Activated CD4-positive, alpha-beta T cell treated with anti-CD3 and anti-CD28 coated beads, Interleukin-2, amount 50 U/mL, for 24 hours (primary cell): ENCODE measurements at places on chromosomes 1 and 21.
A peak's percentile ranks its signal among the peaks of the same experiment; 100 is the strongest.

- no peak for DNase-seq
Observed at GRCh38 chr1:224211206-224211962, 28.3 kb downstream of the DEGS1 start.

- no peak for DNase-seq
Observed at GRCh38 chr1:75342786-75343185, 208.6 kb downstream of the LHX8 start.

GRCh38 chr1:16167331-16168143, 11.7 kb upstream of the EPHA2 start:
- DNase-seq = peak; percentile 30

DNA sequence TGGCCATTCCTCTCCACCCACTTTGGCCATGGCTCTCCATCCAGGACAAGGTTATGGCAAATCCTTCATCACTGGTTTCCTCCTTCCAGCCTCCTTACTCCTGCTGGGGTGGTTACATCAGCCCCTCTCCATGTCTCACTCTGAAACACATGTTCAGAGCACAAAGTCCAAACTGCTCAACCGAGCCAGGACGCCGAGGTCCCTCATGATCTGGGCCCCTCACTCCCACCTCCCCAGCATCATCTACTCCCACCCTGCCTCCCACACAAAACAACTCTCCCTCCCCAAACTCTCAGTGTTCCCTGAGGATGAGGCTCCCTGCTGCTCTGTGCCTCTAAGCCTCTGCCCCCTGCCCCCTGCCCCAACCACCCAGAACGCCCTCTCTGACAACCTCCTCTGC, 33.3 kb upstream of the ZBTB40 start:
- DNase-seq = no peak

DNA sequence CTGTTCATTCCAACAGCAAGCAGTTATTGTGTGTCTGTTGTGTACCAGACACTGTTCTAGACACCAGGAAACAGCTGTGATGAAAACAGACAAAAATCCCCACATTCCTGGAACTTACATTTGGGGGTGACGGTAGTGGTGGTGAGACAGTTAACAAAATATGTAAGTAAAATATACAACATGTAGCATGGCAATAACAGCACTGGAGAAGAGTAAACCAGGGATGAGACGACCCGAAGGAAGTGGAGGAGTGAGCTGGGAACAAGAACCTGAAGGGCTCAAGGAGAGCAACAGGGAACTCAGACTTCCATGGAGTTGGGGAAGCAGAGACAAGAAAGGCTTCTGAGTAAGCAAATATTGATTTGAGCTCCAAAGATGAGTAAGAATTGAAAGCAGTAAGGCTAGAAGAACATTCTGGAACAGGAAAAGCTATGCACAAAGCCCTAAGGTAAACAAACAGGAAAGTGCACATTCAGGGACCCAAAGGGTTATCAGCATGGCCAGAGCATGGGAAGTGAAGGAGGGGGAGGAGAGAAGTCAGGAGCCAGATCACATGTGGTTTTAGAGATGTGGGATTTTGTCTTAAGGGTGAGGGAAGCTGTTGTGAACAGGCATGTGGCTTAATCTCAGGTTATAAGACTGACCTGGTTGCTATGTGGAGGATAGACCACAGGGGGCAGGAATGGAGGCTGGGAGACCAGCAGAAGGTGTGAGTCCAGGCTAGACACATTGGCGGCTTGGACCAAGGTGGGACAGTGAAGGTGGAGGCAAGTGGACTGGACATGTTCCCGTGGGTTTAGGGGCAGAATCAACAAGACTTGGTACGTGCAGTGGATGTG, 7.3 kb downstream of the CSF1 start:
- no peak for DNase-seq

DNA sequence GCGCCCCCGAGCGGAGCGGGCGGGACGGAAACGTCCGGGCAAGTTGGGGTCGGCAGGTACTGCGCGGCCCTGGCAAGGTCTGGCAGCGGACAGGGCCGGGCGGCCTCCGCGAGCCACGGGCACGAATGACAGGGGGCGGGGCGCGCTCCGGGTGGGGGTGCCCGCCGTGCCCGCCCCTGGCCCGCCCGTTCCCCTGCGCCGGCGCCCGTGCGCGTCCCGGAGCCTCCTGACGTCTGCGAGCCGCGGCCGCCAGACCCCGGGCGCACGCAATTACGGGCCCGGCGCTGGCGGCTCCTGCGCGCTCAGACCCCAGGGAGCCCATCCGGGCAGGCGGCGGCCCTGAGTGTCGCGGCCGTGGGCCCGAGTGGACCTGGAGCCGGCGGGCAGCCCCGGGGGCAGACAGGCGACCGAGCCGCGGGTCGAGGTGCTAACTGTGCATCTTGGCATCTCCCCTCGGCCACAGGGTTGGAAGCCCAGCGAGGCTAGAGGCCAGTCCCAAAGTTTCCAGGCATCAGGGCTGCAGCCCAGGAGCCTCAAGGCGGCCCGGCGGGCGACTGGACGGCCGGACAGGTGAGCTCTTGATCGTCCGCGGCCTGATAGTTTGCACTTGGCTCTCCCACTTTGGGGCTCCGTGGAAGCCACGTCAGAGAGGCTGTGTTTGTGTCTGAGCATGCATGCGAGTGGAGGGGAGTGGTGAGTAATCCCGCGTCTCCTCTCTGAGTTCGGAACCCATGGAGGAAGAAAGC, 918 bp downstream of the MIB2 start:
- DNase-seq = no peak

DNA sequence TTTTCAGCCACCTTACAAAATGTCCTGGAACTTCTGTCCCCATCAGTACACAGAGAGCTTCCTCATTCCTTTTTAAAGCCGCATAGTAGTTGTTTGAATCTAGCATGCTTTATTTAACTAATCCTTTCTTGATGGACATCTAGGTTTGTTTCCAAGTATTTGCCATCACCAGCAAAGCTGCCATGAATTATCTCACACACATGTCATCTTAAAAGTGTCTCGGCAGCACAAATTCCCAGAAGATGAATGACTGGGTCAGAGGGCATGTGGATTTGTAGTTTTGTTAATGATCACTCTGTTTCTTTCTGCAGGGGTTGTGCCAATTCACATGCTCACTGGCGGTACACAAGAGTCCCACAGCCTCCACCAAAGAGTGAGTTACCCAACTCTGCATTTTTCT, 68.3 kb downstream of the CLIC6 start:
- DNase-seq = no peak

- no peak for DNase-seq
Observed at GRCh38 chr1:145988773-145989172, 7.6 kb downstream of the TXNIP start.

- no peak for DNase-seq
Observed at GRCh38 chr1:4684136-4684535, 29.7 kb downstream of the AJAP1 start.

DNA sequence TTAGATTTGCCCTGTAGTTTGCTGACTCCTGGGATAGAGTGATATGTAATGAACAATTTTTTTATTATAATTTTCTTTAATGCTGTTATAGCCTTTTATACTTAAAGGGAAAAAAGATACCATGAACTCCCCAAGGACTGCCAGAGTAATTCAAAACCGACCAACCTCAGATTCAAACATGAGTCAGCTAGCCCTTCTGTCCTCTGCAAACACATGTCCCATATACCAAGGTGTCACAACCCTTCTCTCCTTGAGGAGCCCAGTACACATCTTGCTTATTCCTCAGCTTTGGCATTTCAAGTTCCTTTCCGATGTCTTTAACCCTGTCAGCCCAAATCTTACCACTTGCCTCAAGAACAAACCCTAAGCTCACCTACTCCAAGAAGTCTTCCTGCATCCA, 184.9 kb downstream of the KCNH1 start:
- no peak for DNase-seq
